ENCODE measurements at places on chromosomes 11 and 22.
A peak's percentile ranks its signal among the peaks of the same experiment; 100 is the strongest.

GRCh38 chr11:130166457-130166784 is 6.8 kb downstream of the ST14 start:
- DNase-seq = peak; percentile 58

DNA sequence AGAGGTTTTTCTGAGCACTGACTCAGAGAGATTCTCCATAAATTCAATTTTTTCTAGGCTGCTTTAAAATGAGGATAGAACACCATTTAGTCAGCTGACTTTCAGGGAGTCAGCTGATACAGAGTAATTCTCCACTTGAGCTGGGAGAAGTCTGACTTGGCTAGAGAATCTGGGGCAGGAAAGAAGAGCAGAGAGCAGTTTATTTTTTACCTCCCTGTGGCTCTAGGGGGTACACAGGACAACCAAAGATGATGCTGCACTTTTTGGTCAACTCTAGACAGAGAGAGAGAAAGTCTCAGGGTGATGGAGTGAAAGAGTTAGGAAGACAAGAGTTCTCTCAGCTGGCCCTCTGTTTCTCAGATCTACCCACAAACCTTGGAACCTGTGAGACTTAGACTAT is 67.3 kb upstream of the EED start:
- no peak for DNase-seq

DNA sequence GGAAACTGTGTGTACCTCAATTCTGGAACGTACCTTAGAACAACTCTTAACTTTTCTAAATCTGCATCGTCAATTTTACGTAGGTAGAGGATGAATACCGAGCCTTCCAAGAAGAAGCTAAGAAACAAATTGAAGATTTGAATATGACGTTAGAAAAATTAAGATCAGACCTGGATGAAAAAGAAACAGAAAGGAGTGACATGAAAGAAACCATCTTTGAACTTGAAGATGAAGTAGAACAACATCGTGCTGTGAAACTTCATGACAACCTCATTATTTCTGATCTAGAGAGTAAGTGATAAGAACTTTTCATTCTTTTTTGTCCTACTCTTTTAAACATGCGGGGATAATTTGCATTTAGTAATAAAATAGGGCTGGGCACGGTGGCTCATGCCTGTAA is 53.5 kb downstream of the SPECC1L start:
- no peak for DNase-seq

- DNase-seq = no peak
Measured at GRCh38 chr11:90947930-90948329, 725.1 kb upstream of the CHORDC1 start.

DNA sequence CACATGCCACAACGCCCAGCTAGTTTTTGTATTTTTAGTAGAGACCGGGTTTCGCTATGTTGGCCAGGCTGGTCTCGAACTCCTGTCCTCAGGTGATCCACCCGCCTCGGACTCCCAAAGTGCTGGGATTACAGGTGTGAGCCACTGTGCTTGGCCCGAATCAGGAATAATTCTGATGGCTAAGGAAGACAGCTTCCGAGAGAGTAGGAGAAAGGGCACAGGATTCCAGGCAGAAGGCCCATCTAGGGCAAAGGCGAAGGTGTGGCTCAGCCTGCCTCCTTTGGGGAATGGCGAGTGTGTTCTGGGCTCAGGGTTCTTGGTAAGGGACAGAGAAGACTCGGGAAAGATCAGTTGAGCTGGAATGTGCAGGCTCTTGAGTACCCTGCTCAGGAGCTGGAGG is 1.6 kb upstream of the SYCE3 start:
- no peak for DNase-seq

- no peak for DNase-seq
Measured at GRCh38 chr11:75155570-75156422, 4.9 kb downstream of the SLCO2B1 start.

DNA sequence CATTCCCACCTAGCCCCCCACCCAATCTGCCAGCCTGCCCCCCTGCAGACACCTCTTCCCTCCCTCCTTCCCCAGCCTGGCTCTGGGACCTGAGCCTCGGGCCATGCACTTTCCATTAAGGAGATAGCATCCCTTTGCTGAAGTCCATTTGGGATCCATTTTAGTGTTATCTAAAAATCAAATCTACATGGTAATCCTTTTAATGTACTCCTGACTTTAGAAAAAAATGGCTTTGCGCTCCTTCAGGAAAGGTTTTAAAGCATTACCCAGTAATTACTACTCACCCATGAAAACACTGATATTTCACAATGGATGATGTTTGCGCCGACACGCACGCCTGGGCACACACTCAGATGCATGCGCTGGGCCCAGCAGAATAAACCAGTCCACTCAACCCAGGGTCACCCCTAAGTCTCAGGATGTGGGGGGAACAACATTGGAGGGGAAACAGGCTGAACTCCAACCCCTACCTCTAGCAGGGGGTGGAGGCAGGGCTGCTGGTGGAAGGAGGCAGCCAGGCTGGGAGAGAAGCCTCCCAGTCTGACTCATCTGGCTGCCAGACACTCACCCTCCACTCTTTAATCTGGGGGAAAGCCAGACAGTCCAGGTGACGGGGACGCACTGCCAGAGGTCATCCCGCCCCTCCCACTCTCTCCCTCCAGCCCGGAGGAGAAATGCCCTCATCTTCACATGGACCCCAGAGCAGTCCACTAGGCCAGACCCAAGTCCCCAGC is 29.8 kb downstream of the LMO1 start:
- DNase-seq = no peak

DNA sequence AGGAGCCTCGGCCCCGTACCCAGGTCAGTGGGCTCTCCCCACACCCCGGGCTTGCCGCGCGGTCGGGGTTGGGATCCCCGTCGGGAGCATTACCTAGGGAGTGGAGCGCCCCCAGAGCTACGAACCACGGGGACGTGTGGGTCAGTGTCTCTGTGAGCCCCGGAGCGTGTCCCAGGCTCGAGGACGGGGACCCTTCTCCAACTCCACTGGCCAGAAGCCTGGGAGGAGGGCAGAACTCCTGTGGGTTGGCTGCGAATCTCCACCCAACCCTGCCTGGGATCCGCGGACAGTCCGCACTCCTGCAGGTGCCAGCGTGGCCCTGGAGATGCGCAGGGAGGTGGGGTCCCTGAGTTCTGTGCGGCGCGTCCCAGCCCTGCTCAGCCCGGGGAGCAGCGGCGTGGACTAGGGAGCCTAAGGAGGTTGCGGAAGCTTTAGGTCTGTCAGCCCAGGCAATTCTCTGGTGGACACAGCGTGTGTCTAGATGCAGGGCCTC is 346 bp downstream of the PPFIBP2 start:
- DNase-seq = no peak

- DNase-seq = peak; percentile 8
Measured at GRCh38 chr11:30346068-30346688, 23.3 kb downstream of the ARL14EP start.

Measured in AG09319 (cell line).